ENCODE measurements at places on chromosomes 4 and X.
A peak's percentile ranks its signal among the peaks of the same experiment; 100 is the strongest.

GRCh38 chrX:43717161-43717560 lies 61.1 kb downstream of the MAOA start:
- no peak for DNase-seq

DNA sequence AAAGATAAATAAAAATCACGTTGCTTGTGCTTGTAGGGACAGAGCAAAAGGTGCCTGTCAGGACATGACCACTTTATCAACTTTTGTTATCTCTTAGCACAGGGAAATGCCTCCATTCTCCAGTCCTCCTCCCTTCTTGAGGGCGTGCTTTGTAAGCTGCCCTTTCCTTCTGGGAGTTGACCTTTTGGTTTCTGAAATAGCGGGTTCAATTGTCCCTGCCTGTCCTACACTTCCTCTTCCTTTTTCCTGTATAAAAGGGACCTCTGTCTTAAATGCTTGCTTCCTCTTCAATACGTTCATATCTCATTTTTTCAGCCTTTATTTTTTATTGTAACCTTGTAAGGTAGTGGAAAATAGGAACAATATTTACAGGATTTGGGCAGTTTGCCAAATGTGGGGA lies 153.5 kb downstream of the SH3BGRL start:
- no peak for DNase-seq

DNA sequence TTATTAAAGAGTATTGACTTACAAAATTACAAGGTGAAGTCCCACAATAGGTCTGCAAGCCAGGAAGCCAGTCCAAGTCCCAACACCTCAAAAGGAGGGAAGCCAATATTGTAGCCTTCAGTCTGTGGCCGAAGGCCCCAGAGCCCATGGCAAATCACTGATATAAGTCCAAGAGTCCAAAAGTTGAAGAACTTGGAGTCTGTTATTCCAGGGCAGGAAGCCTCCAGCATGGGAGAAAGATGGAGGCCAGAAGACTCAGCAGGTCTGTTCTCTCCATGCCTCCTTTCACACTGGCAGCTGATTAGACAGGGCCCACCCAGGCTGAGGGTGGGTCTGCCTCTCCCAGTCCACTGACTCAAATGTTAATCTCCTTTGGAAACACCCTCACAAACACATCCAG lies 18.1 kb downstream of the TDO2 start:
- no peak for DNase-seq

GRCh38 chr4:87943660-87944149 lies 31.8 kb upstream of the SPP1 start:
- DNase-seq = no peak

- DNase-seq = no peak
Observed at GRCh38 chrX:88135735-88136134, 611.3 kb upstream of the CPXCR1 start.

DNA sequence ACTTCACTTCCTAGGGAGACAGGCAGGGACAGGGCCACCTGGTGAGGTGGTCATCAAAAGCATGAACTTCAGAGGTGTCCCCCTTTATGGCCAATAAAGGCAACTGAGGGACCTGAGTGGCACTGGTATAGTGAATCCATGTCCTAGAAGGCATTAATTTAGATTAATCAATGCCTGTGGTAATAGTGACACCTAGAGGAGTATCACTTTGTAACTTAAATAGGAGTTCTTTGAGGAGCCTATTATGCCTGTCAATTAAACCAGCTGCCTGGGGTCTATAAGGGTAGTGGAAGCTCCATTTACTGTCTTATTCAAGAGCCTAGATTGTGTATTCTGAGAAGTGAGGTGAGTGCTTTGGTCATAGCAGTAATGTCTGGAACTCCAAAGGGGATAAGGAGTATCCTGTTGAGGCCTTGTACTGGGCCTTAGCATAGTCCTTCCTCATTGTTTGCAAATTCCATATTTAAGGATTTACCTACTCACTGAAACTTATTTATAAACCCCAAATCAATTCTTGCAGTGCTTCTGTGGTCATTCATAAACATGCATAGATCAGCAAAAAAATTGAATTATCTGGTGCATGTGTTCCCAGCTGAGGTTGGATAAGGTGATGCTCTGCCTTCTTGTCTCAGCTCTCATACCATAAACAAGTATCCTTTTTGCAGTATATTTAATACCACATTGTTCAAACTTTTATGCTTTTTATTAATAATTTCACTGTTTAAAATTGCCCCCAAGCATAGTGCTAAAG lies 213.8 kb upstream of the RADX start:
- DNase-seq = no peak

DNA sequence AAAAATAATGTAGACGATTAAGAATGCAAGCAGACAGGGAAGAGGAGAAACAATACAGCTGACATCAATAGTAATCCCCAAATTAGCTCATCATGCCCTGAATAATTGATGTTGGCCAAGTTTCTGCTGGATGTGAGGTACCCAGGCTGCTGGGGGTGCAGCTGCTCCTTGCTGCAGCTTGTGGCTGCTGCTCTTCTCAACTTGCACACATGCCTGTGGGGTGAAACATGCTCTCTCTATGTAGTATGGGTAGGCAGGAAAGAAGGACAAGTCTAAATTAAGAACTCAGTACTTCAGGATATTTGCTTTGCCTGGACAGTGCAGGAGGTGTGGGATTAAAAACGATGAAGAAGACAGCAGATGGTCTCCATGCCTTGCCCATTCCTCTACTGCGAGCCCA lies 16.7 kb downstream of the EDA2R start:
- no peak for DNase-seq

DNA sequence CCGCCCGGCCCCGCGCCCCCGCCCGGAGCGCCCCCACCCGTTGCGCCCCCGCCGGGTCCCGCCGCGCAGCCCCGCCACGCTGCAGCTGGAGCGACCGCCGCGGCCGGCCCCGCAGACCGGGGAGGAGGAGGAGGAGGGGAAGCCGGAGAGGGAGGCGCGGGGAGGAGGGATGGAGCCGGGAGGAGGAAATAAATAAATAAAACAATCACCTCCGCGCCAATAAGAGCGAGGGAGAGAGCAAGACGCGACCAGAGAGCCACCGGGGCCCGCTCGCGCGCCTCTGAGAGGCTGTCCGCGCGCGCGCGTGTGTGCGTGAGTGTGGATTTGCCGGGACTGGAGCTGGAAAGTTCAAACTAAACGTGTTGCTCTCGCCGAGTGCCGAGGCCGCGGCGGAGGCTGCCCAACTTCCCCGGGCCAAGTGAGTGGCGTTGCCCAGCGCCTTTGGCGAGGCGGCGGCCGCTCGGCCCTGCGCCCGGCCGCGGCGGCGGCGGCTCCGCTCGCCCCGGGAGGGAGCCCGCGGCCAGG lies 2184.4 kb upstream of the TENM3 start:
- DNase-seq = no peak

DNA sequence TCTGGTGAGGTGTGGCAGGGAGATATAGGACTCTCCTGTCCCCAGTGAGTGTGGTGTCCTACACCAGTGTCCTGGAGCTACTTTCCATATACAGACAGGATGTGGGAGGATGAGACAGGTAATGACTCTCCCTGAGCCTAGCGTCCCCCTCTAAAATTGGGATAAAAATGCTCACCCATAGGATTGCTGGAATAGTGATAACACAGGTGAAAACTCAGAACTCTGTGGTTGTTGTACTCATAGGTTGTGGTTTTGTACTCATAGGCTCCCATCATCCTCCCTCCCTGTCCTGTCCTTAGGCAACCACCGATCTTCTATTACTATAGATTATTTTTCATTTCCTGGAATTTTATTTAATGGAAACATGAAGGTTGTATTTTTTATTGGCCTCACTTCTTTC lies 60.7 kb upstream of the NXF3 start:
- DNase-seq = no peak

- no peak for DNase-seq
Observed at GRCh38 chr4:2399216-2399615, 19.2 kb downstream of the ZFYVE28 start.

DNA sequence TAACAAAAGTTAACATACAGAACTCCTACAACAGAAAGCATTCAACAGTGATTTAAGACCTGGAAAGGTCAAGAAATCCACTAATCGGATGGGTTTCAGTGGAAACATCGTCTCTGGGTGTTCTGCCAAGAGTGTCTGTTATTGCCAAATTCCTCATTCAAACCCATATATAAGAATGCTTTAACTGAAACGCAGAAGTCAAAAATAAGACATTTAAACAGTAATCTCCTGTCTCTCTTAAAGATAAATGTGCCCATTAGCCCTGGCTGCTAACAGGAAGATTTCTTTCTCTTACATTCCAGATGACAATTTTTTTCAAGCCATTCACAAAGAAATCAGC lies 31.5 kb downstream of the DCTD start:
- no peak for DNase-seq

DNA sequence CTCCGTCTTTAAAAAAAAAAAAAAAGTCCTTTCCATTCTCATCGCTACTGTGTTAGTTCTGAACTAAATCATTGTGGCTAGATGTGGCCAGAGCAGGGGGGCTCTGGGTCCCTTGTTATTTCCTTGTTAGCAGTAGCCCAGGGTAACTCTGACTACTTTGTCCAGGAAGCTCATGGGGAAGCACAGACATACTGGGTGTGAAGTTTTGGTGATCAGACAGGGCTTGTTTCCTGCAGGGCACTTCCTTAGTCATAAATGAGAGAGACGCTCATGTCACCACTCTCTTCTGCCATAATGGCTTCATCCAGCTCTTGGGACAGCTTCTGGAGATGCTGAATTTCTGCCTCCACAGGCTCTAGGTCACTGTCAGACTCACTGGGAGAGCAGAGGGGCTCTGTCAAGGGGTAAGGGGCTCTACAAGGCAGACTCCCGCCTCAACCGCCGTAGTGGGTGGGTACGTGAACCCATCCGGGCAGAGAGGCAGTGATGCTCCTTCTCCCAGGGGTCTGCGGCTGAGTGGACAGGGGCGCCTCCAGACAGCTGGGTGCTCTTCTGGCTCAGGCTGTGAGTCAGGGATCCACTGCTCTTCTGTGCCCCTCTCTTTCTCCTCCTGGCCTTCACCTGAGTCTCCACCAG lies 12.9 kb downstream of the STIM2 start:
- DNase-seq = peak; percentile 48

GRCh38 chrX:65671966-65672365 lies 4.5 kb downstream of the MSN start:
- no peak for DNase-seq

- DNase-seq = no peak
Observed at GRCh38 chr4:56575820-56576429, 70.3 kb downstream of the ARL9 start.

DNA sequence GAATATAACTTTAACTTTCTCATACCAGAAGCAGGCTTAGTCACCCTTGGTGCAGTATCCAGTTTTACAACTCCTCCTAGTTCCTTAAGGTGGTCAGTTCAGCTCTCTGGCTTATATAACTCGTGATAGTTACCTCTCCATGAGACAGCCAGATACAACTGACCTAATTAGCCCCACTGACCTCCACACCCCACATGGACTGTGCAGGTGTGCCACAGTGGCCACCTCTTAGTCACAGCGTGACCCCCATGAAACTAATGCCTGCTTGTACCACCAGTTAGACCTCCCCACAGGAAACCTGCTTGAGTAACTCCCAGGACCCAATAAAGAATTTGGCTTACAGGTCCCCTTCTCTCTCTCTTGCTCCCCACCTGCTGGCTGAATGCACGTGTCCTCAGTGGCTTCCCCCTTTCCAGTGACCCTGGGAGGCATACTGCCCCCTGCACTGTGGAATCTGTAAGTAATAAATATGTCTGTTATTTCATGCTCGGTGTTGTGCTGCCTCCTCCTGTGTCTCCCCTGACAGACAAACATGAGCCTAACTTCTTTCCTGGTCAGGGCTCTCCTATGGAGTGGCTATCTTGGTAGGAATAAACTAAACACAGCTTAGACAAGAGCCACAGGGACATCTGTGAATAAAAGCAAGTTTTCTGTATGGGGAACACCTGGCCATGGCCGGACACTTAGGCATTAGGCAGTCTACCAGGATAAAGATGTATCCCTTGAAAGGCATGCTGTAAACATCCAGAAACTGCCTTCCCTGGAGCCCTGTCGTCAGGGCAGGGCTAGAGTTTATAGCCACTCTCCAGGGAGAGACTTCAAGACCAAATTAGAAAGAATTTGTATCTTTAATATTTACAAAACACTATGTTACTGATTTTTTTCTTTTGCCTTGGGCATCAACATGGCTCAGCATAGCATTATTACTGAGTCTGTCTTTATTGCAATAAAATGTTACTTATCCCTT lies 209.7 kb upstream of the BOD1L1 start:
- no peak for DNase-seq

GRCh38 chr4:184763150-184763780 lies 29.4 kb upstream of the CENPU start:
- no peak for DNase-seq

DNA sequence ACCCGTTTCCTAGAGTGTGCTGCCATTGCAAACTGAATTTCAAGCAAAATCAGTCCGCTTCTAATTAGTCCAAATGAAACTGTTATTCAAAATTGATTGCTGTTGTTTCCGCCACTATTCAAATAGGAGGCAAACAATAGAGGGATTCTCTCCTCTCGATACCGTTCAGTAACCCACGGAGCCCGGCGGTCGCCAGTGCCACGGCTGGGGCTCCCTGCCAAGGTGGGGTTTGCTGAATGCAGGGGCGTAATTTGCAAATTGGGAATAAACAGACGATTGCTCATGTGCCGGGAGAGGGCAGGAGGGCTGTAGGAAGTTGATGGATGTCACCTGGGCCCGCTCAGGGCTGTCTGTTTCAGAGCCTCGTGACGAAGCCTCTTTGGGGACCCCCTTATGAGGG lies 8.8 kb downstream of the ADRA2C start:
- DNase-seq = no peak

All from Peyer's patch (tissue), 4 donors.